ENCODE measurements at places on chromosomes 4 and X.

- DNase-seq = no peak
Measured at GRCh38 chrX:41336447-41336846, 2.5 kb downstream of the DDX3X start.

- no peak for DNase-seq
Measured at GRCh38 chr4:24999392-25000089, 31.2 kb downstream of the LGI2 start.

GRCh38 chr4:182875453-182876405 lies 41.5 kb downstream of the DCTD start:
- DNase-seq = no peak

- no peak for DNase-seq
Measured at GRCh38 chr4:10164877-10165283, 48.3 kb upstream of the WDR1 start.

DNA sequence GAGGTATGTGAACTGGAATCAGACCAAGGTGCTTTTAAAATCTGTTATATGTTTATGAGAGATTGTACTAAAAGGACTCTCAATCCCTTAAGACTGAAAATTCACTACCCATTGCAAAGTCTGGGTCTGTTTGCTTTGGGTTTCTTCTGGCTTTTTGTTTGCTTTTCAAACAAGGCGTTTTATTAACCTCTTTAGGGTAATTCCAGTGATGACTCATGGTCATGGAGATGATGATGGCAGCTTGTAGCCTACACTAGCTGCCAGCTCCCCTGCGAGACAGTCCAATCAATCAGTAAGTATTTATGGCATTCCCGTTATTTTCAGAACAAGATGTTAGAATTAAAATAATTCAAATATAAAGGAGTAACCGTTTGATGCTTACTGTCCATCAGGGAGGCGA lies 643.8 kb upstream of the FTHL17 start:
- no peak for DNase-seq
